HuH-7.5 (cell line): ENCODE measurements at places on chromosomes 12 and 14.

DNA sequence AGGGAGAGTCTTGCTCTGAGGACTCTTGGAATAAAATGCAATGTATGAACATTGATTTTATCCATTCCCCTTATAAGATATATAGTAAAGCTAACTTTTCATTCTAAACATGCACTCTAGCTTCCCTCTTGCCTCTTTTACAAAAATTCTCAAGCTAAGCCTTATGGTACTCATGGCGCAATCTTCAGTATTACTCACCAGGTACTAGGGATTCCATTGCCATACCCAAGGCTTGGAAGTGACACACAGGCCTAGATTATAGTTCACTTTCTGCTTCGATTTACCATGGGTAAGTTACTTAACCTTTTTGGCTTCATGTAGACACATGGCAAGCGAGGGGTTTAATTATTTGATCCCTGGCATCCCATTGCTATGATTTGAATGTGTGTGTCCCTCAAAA lies 331.5 kb downstream of the LRIG3 start:
- DNase-seq = no peak

GRCh38 chr12:41908206-41908605 lies 236.5 kb downstream of the GXYLT1 start:
- DNase-seq = no peak

- no peak for DNase-seq
These were observed 47.5 kb downstream of the DLK1 start for GRCh38 chr14:100774164-100774537.

- DNase-seq = no peak
These were observed 4.3 kb downstream of the RNASE1 start for GRCh38 chr14:20798318-20798717.

GRCh38 chr14:95489214-95490137 lies 27.0 kb downstream of the SYNE3 start:
- DNase-seq = no peak

DNA sequence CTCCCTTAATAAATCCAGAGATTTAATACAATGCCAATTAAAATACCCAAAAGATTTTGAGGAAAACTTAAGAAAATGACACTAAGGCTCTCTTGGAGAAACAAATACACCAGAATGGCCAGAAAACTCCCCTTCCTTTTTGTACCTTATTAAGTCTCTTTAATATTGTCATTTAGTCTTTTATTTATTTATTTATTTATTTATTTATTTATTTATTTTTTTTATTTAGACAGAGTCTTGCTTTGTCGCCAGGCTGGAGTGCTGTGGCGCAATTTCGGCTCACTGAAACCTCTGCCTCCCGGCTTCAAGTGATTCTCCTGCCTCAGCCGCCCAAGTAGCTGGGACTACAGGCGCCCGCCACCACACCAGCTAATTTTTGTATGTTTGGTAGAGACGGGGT lies 210.6 kb downstream of the DACT1 start:
- DNase-seq = no peak

DNA sequence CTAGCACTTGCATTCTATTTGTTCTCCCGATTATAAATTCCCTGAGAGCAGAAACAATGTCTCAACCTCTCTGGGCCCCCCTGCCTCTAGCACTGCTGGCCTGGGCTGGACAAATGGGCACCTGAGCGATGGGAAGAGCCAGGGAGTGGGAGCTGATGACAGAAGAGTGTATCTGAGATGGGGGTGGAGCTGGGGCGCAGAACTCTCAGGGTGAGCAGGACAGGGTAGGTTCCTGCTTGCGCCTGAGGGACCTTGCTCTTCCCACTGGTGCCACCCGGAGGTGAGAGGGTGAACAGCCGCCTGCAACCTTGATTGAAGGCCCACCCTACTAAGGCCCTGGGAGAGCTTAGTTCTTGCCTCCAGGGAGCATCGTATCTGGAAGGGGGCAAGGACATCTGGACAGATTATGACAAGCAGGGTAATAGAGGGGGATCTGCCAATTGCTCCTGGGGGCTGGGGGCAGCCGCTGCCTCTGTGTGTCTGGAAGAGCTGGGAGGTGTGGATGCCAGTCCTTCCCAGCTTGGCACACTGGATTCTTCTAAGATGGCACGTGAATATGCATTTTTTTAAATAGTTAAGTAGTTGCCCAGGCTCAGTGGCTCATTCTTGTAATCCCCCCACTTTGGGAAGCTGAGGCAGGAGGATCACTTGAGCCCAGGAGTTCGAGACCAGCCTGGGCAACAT lies 43.0 kb upstream of the TSPAN9 start:
- peak; percentile 87 for DNase-seq

DNA sequence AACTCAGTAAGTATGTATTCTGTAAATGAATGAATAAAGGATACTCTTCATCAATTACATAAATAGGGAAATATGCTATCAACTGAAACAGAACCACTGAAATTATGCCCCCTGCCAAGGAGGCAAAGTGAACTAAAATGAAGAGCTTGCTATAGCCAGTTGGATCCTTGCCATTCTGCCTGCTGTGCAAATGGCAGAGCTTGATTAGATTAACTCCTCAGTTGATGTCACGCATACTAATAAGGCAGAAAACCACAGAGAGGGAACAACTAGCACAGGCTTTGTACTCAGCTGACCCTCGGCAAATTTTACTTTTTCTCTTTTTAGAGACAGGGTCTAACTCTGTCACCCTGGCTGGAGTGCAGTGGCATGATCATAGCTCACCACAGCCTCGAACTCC lies 36.7 kb upstream of the FERMT2 start:
- DNase-seq = no peak

GRCh38 chr14:67963960-67964812 lies 144.6 kb downstream of the RAD51B start:
- DNase-seq = peak; percentile 8

DNA sequence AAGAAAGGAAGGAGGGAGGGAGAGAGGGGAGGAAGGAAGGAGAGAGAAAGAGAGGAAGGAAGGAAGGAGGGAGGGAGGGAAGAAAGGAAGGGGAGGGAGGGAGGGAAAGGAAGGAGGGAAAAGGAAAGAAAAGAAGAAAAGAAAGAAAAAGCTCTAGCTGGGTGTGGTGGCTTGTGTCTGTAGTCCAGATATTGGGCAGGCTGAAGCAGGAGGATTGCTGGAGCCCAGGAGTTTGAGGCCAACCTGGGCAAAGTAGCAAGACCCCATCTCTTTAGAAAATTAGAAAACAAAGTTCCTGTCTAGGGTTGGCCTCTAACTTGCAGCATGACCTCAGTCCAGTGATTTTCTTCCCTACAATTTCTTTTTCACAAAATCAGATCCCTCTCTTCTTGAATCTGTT lies 208.2 kb upstream of the NUDT4 start:
- DNase-seq = no peak

DNA sequence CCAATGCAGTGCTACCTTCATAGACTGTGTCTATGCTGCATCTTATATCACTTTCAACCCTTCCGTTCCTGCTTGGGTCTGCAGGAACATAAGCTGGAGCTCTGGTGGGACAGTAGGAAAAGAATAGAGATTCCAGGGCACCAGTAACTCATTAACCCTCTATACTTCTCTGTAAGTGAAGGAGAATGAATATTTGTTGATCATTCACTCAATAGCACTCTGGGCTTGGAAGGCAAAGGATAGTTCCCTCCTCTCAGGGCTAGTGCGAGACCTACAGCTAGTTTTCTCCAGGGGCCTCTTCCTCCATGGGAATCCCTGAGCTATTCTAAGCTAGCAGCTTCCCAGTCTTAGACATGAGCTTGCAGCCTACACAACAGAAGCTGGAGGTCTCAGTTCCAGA lies 84.7 kb downstream of the BMP4 start:
- DNase-seq = no peak

DNA sequence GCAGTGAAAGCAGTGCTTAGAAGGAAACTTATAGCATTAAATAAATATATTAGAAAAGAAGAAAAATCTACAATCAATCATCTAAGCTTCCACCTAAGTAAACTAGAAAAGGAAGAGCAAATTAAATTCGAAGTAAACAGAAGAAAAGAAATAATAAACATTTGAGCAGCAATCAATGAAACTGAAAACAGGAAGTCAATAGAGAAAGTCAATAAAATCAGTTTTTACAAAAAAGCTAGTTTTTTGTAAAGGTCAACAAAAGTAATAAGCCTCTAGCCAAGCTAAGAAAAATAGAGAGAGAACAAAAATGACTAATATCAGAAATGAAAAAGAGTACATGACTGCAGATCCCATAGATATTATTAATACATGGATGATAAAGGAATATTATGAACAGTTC lies 34.2 kb upstream of the KTN1 start:
- DNase-seq = no peak

DNA sequence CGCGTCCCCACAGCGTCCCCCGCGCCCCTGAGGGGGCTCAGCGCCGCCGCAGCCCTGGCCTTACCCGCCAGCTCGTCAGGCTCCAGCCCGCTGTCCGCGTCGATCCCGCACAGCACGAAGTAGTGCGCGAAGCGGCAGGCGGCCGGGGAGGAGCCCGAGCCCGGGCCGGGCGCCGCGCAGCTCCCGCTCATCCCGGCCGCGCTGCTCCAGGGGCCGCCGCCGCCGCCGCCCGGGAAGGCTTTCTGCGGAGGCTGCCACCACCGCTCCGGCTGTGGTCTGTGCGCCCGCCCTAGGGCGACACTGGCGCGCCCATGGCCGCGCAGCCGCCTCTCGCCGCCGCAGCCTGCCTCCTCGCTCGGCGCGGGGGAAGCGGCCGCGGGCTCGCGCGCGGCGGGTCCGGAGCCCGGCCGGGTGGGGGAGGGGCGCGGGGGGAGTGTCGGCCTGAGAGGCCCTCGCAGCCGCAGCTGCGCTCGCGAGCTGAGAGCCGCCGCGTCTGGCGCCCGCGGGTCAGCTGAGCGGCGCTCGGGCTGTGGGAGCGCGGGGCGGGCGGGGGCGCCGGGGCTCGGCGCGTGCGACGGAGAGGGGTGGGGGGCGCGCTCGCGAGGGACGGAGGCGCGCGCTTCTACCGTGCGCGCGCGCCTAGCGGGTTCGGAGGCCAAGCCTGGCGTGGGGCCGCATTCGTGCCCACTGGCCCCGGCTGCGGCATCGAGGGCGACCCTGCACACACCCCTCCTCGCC lies at the start of gene DENND5B:
Gene DENND5B, minus strand, starts transcription at position 495 of the 738 bp plus-strand sequence. Its CDS starts 304 bp downstream, at position 191.
- DNase-seq = peak; percentile 76

GRCh38 chr12:15268927-15269552 lies 47.8 kb upstream of the RERG start:
- DNase-seq = peak; percentile 8

- no peak for DNase-seq
These were observed 79.4 kb upstream of the GZMB start for GRCh38 chr14:24713404-24713803.

DNA sequence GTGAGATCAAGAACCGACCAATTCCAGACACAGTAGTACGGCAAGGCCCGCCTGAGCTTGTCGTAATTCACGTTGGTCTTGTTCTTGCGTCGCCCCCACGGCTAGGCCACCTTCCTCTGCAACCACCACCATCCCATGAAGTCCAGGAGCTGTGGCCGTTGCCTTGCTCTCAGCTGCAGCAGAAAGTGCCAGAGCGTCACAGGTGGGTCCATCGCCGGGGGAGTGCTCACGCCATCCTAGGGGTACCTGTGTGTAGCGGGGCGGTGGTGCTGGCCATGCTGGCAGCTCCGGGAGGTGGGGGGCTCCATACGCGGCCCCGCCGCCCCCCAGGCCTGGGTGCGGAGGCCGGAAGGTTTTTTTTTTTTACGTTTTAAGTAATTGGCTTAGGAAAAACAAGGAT lies 23.1 kb downstream of the TMEM121 start:
- DNase-seq = no peak

GRCh38 chr14:24361326-24361725 lies 6.7 kb upstream of the NFATC4 start:
- no peak for DNase-seq

- DNase-seq = no peak
These were observed 1.1 kb downstream of the CLMN start for GRCh38 chr14:95318399-95319311.

DNA sequence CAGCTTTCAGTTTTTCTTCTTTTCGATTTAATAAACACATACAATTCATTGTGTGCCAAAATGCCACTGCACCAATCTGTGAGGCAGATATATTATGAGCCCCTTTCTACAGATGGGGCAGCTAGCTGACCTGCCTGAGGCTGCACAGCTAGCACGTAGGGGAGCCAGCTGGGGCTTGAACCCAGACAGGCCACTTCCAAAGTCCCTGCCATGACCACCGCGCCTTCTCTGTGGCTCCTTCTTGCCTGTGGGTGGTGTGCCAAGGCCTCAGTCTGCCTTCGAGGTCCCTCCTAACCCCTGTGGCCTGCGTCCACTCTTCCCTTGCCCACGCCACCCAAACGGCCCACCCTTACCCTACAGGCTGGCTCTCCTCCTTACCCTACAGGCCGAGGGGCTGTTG lies 16.2 kb downstream of the FAM222A start:
- DNase-seq = no peak

- no peak for DNase-seq
These were observed 650.1 kb upstream of the MDGA2 start for GRCh38 chr14:48325486-48325885.

- no peak for DNase-seq
These were observed at the start of gene GPRC5D for GRCh38 chr12:12952036-12952435. Gene GPRC5D, minus strand, starts transcription at chr12:12952170. Its CDS starts 1,786 bp downstream, at chr12:12950384.

GRCh38 chr12:27818401-27818918 lies 38.4 kb upstream of the MANSC4 start:
- DNase-seq = no peak

GRCh38 chr12:88650715-88651114 lies 70.4 kb upstream of the KITLG start:
- no peak for DNase-seq

DNA sequence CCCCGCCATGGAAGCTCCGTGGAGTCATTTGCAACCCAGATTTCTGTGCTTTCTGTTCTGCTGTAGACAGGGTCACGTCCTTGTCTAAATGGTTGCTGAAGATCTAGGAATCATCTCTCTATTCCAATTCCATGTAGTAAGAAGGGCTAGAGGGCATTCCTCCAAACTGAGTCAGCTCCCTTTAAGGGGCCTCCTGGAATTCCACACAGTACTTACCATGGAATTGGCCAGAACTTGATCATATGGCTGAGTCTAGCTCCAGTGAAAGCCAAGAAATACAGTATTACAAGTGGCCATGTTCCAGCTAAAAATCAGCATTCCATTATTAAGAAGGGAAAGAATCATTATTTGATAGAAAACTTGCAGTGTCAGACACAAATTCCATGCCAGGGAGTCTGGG lies 171.9 kb downstream of the PRKCH start:
- no peak for DNase-seq

DNA sequence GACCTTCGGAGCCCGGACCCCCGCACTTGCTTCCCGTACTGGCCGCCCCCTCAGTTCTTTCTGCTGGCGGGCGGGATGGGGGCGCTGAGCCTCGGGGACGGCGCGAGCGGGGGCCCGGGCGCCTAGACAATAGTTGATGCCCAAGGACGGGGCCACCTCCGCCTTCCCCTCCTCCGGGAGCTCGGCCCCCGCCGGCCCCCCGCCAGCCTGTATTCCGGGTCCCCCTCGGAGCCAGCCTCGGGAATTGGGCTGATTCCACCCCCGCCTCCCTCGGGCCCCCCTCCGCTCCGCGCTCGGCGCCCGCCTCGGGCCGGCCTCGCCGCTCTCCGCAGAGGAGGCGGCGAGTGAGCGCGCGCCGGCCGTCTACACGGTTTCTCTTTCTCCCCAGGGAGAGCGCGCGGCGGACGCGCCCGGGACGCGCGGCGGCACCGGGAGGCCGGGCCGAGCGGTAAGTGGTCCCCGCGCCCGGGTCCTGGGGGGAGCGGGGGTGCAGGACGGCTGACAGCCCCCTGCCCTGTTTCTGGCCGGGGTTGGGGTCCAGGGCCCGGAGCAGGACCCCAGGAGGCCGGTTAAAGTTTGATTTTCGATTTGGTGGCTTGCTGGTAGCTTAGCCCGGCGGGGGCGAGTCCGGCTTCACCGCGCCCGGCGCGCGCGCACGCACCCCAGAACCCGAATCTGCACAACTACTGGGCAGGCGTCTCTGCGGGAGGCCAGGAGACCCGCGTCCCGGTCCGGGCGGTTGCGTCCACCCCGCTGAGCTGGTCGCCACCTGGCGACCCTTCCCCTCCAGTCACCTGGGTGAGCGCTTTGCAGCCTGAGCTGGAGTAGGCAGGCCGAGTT lies 413.7 kb downstream of the PCNX1 start:
- no peak for DNase-seq
